ENCODE measurements at places on chromosomes 6 and 20.

DNA sequence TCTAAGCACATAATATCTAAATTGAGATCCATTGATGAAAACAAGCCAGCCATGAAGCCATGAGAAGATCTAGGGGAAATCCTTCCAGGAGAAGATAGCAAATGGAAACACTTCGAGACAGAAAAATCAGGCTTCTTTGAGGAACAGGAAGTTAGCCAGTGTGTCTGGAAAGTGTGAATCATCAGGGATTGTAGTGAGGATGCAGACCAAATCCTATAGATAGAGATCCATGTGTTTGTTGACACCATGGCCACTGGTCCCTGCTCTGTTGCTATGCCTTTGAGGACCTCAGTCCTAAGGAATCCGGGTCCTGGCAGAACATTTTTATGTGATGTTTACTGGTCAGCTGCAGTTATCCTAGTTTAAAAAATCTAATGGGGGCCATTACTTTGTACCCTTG, 6.6 kb upstream of the ELOVL2 start:
- DNase-seq = peak; percentile 48

GRCh38 chr6:167963589-167964057, 33.8 kb upstream of the KIF25 start:
- DNase-seq = no peak

DNA sequence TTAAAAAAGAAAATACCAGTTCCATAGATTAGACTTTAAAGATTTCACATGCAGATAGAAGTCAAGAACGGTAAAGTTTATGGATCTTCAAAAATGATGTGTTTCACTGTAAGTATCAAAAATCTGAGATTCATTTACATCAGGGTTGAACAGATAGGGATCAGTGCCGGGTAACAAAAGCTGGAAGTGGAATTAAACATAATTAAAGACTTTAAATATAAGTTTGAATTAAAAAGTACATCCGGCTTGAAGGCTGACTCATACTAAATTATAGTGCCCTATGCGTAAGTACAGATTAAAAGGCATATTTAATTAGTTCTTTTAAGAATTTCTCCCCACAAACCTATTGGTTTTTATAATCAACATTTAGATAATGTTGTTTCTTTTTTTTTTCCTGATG, 312.7 kb downstream of the PRL start:
- no peak for DNase-seq

GRCh38 chr20:44643596-44644229, 7.8 kb downstream of the ADA start:
- DNase-seq = peak; percentile 73

- no peak for DNase-seq
These were observed 32.2 kb downstream of the RAMACL start for GRCh38 chr6:166554316-166554715.

GRCh38 chr20:31968291-31969126, 558 bp downstream of the XKR7 start:
- peak; percentile 48 for DNase-seq

DNA sequence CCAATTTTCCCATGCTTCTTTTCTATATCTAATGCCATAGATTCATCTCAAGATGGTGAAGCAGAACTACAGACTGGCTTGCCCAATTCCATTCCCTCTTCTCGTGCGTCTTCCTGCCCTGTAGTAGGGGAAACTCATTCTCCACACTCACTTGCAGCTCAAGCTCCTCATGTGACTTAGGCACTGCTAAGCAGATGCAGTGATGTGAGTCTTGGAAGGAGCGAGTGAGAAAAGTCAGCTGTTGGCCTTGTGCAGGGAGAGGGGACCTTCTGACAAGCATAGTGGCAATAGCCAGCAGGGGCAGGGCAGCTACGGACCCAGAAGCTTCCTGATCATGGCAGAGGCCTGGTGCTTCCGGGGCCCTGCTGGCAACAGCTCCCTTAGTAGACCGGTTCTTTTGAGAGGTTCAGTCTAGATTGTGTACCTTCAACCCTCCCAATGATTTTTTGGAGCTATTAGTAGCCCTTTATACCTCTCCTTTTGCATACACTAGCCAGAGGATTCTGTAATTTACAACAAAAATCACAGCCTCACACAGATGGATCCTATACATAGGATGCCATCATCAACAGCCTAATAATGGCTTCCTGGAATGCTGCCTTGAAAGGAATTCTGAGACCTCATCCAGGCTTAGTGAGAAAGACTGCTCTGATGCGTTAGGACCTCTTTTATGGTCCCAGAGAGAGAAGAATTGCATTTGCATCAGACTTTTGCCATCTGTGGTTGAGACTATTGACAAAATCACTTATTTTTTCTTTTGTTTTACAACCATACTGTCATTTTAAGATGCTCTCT, 121.5 kb upstream of the RIPOR2 start:
- no peak for DNase-seq

All from MV-4-11 (cell line).